ENCODE measurements at places on chromosomes 4 and X.

DNA sequence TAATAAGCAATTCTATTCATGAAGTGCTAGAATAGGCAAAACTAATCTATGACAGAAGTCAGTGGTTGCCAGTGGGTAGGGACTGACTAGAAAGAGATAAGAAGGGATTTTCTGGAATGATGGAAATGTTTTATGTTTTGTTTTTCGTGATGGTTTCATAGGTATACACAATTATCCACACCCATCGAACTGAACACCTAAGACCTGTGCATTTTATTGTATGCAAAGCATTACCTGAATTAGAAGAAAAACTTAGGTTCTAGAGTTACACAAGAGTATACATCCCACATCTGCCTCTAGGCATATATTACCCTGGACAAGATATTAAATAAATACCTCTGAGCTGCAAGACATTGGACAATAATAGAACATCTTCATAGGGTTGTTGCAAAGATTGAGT lies 205.2 kb downstream of the SOWAHB start:
- no peak for DNase-seq

DNA sequence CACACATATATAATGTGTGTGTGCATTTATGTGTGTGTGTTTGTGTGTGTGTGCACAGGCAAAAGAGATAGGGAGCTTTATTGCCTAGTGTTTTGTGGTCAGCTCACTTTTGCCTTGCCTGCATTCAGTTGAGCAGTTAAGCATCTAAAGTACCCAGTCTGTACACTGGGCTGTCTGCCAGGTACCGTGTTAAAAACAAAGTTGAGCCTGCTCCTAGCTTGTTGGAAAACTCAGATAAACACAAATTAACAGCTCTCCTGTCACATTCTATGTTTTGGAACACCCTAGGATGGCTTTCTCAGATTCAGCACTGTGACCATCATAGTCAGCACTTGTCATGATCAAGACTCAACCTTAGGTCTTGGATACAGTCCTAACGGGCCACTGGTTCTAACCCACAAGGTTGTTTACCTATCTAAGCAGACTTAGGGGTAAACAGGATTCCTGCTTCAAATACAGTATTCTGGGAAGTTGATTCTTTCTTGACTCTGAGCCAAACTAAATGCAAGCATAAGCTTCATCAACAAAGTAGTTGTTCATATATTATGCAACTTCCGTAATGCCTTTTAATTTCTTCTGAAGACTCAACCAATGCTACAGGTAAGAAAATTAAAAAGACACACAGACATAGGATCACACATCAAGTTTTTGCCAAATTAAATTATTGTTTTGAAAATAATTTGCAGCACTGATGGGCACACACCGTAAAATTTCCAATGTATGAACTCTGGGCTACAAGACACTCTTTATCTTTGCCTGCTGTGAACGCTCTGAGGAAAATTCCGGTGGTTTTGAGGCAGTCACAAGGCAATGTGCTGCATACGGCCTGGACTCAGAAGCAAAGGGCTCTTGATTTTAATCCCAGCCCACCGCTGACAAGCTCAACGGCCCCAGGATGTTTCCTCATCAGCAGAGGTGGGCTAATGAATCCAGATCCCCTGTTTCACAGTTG lies 11.3 kb upstream of the CD99 start:
- DNase-seq = no peak

GRCh38 chr4:40562681-40563080 lies 67.0 kb downstream of the RBM47 start:
- no peak for DNase-seq

GRCh38 chr4:39541987-39542610 lies 14.9 kb upstream of the UGDH start:
- no peak for DNase-seq

- DNase-seq = no peak
These were observed 1.6 kb upstream of the SFRP2 start for GRCh38 chr4:153790500-153790865.

DNA sequence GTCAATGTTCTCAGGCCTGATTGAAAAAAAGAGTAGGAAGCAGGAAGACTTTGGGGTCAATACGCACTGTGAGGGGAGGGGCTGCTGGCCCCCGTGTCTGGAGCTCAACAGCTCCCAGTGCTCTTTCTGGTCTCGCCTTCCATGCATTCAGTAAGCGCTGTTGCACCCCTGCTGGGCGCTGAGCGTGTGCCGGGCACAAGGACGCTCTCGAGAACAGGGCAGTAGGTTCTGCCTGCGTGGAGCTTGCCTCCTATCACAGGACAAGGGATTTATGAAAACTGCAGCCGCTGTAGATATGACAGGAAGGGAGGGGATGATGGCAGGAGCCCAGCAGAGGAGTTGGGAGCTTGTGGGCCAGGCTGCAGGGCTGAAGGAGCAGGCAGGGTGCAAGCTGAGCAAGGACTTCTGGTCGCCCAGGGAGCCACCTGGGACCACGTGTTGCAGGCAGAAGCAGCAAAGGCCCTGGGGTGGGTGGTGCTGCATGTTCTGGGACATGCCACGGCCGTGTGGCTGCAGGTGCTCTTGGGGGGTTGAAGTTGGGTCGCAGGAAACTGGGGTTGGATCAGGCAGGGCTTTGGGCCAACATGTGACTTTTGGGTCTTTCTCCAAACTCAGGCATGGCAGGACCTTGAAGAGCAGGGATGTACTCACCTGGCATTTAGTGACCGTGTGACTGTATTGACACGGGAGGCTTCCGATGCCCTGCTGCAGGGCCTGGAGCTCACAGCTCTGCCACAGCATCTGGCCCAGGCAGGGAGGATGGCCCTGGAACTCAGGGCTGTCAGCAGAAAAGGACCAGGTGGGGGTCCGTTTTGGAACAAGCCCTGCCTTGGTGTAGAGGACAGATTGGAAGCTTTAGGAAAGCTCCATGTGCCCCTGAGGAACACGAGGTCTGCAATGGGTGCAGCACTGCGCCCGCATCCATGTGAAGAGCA lies 97.9 kb downstream of the CPZ start:
- no peak for DNase-seq

DNA sequence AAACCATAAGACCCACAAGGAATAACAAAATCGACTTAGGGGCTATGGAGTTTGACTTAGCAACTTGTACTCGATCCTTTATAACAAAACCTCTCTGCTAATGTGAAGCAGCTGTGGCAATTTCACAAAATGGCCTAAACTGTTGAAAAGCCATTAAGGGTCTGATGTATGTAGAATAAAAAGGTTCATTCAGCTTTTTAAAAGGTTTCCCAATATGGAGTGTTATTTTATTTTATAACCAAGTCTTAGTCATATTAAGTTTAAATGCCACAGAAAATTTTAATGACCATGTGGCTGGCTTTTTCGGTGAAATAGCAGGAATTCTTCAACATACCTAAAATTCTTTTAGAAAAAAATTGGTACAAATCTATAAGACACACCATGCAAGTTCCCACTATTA lies 291.8 kb upstream of the HAND2 start:
- DNase-seq = no peak

Measured in CD4-positive, alpha-beta T cell treated with Interleukin-6 for 4 hours (primary cell).